GM12892 (cell line): ENCODE measurements at places on chromosomes 6 and 20.

DNA sequence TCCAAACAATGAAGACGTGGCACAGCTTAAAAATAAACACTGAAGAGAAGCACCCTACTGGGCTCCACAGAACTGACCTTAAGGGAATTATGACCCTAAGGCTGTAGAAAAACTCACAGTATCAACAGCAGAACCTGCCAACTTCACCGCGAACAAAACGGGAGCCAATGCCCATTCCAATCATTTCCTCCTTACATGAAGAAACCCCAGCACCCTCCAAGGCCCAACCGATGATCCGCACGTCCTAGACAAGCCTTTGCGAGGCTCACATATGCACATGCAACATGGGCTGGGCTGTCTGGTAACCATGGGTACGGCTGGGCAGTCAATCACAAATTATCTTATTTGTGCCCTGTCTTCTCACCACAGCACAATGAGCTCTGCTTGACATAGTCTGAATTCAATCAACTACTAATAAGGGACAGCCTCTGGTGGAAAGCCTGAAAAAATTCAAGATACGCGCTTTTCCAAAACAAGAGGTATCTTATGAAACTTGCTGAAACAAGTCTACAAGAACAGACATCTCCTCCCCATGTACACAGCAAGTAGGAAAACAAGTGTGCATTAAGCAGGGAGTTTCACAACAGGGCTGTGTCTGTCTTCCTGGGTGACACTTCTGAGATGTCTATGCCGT lies 1.7 kb downstream of the DIDO1 start:
- DNase-seq: no peak

DNA sequence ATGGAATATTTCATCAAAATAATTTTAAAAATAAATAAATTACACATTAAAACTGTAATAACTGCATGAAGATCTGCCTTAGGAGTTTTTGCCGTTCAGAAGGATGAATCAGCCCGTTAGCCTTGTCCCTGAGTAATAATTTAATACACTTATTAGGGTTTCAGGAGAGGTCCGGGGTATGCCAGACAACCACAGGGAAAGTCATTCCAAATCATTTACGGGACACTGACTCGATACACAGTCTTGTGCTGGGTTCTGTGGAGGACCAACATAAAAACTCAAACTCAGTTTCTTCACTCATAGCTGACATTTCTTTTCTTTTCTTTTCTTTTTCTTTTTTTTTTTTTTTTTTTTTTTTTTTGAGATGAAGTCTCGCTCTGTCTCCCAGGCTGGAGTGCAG lies 735 bp upstream of the LY6G6F start:
- no peak for DNase-seq

DNA sequence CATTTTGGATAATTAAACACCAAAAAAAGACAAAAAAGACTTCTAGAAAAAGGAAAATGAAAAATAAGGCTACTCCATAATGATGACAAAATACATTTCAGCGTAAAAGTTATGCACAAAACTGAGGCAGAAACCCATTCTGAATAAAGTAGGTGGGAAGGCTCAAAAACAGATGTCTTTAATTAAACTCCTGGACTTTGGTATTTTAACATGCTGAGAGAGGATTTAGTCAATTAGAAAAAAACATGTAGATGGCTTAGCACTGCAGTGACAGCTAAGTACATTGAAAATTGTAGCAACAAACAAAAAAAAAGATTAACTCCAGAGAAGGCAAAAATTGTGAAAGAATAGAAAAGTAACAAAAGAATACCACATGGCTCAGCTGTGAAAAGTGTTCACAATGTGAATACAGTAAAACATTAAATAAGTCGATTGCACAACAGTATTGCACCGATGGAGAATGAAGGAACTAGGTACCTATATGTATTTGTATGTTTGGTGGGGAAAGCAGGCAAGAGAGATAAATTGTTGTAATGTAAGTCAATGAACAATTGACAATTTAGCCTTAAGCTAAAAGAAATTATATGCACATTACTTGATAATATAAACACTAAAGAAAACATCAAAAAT lies 59.5 kb downstream of the TBC1D32 start:
- DNase-seq: no peak

- no peak for DNase-seq
Observed at GRCh38 chr6:110298411-110298810, 59.7 kb downstream of the METTL24 start.

- DNase-seq: no peak
Observed at GRCh38 chr20:13455713-13456112, 183.0 kb downstream of the TASP1 start.

- DNase-seq: no peak
Observed at GRCh38 chr20:48180024-48180423, 394.7 kb upstream of the SULF2 start.

DNA sequence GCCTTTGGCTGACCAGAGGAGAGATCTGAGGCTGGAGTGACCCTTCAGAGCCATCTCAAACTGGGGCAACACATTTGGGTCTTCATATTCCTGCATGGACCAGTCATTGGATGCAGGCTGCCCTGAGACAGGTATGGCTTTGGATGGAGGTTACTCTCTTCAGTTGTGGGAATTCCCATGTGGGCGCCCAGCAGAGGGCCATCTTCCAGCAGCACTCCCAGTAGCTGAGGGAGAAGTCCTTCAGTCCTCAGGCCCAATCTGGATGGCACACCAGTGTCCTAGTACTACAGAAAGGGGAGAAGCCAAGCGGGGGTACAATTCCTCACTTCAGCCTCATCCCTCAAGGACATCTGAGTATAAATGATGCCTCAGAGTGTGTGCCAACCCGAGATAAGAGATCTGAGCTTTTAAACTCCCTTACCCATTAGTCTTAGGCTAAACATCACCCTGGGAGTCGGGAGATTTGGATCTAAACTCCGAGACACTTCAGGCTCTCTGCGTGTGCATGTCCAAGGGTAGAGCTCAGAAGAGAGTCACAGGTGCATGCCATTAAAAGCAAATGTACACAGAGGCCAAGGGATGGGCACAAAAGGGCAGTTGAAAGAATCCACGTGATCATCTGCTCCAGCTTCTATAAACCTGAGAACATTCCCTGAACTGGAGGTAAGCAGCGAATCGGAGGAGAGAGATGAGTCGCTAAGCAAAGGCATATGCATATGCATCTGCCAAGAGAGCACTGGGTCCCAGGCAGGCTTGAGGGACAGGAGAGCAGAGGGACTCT lies 204.6 kb downstream of the CD83 start:
- no peak for DNase-seq

- no peak for DNase-seq
Observed at GRCh38 chr6:26284537-26285142, 80.4 kb upstream of the BTN3A2 start.

- no peak for DNase-seq
Observed at GRCh38 chr6:53062169-53062539, 3.0 kb upstream of the FBXO9 start.

DNA sequence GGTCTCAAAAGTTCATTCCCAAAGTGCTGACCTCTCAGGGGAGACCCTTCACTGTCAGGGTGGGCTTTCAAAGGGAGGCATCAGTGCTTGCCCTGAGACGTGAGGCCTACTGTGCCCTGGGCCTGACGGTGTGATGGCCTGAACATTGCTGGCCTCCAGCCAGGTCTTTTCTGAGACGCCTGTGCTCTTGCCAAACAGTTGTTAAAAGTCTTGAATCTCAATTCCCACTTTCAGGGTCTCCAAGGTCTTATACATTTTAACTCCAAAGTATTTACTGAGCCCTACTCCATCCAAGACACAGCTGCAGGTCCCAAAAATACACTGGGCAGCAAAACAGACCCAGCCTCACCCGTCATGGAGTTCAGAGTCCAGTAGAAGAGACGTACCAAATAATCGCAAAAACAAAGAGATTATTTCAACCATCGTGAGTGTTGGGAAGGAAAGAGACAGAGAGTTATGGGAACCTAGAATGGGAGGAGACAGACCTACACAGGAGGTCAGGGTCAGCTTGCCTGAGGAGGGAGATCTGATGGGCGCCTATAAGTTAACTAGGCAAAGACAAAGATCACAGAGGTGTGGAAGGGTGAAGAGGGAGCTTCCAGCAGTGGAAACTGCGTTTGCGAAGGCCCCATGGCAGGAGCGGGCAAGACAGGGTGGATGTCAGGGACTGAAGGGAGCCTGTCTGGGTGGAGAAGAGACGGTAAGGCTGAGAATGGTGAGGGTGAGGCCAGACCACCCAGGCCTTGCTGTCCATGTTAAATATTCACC lies 446.3 kb downstream of the PREX1 start:
- DNase-seq: no peak

DNA sequence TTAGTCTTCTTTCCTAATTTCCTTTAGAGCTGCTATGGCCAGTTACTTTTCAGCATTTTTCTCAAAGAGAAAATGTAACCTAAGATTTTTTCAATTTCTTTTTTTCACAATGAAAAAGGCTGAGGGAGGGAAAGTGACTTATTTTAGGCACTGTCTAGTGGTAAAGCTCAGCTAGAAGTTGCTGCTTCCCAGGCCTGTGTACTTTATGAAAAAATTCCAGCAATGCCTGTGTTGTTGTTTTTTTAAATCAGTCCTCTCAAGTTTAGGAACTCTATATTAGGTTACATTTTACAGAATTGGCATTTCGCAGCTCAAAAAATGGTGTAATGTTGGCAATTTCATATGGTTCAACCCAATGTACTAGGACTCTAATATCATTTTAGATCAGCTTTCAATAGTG lies 269.6 kb downstream of the ARID1B start:
- DNase-seq: no peak

DNA sequence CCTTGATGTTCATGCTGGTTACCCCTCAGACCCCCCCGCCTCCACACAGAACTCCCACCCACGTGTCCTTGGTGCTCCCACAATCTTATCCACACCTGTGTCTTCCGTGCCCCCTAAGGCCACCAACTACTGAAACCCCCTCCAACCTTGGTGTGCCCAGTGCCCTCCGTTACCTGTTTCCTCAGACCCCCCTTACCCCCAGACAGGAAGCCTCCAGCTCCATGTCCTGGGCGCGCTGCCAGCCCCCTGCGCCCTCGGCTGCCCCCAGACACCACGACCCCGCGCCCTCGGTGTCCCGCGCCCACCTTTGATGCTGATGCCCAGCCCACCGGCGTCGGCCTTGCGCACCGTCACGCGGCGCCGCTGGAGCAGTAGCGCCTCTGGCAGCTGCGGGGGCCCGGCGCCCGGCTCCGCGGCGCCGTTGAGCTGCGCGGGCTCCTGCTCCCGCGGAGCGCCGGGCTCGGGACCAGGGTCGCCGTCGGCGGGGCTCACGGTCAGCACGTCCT lies 504 bp downstream of the SNTA1 start:
- no peak for DNase-seq

DNA sequence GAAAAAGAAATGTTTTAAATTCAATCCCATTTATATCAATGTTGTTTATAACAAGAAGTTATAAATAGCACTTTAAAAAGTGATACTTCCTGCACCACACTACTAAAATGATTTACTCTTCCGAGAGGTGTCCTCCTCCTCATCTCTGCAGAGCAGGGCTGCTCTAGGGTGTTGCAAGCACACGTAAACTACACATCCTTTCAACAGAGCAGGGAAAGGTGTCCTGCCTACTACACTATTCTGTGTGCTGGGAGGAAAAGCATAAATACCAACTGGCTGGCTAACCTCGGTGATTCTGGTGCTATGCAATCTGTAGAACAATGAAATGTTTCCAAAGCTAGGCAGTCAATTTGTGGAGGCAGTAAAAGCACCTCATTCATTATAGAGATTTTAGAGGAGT lies 89.5 kb upstream of the MAP7 start:
- no peak for DNase-seq

GRCh38 chr6:2918936-2919335 lies 15.8 kb upstream of the SERPINB9 start:
- no peak for DNase-seq

DNA sequence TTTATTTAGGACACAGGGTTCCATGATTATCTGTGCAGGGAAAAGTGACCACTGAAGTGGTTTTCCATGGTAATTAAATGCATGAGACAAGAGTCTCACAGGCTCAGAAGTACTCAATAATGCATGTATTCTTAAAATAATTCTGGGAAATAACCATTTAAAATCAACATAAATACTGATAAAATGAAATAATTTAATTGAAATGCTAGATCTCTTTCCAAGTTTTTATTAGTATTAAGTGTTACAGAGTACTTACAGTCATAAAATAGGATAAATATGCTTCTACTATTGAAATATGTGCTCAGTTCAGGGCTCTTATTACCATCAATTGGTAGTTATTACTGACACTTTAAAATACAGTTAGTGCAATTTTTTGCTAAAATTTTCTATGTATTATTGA lies 916.0 kb upstream of the GJE1 start:
- no peak for DNase-seq

DNA sequence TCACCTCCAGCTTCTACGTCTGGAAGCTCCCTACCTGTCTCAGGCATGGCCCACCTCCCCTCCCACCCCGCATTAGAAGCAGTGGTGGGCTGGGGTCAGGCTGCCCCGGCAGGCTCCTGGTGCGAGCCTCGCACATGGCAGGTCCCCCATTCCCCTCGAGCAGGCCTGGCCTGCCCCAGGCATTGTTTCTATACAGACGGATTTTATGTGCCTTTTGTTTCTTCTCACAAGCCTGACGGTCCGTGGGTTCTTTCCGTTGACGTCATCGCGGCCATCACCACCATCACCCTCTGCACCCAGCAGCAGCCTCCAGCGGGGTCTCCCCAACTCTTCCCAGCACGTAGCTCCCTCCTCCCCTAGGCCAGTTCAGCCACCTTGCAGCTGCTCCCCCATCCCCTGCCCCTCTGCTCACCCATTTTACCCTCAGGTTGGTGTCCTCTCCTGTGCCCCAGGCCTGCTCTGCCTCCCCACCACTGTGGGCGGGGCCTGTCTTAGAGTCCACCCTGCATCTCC lies 4.6 kb downstream of the CST7 start:
- DNase-seq: no peak

DNA sequence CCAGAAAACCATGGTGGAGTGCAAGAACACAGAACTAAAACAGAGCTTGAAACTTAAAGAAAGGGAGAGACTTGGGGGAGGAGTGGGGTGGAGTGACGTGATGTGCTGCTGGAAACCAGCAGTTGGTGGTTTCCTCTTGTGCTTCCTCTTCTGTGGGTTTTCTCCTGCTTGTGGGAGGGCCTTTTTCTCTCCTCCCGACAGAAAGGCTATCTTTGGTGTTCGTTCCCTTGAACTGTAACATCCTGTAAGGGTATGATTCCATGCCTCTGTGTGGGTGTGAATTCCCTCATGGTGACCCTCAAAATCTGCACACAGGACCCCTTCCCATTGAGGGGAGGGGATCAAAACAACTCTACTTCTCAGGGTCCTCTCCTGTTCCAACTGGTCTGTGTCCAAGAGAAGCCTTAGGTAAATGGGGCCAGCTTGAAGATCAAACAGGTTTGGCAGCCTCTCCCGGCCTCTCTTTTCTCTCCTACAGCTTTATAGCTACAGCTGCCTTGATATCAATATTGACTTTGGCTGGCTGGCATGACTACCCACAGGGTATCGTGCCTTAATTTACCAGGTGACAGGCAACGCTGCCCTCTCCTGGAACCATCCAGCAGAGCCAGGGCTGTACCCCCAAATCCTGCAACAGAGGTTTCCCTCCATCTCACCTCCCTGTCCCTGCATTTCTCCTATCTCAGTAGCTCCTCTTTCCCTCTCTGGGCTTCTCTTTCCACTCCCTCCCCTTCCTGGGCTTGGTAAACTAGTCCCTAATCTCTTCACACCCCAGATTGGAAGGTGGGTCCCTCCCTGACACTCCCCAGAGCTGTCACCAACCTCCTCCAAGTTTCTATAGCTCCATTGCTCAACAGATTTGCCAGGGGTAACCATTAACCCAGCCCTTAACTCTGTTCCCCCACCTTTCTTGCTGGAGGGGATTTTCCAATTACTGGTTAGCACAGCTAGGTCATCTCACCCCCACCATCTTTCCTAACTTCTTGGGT lies 1.5 kb upstream of the MSH5 start:
- peak; percentile 61 for DNase-seq
